ENCODE measurements at places on chromosomes 2 and 18. TPM values are rescaled to one million over a fixed set of nuclear protein-coding genes. Genes with fewer than 3 reads are reported as not detected.

FAM228B gene
- total RNA-seq: 8.6 TPM

COL4A4 gene
- total RNA-seq: 0.41 TPM

NTSR2 gene
- total RNA-seq: not detected

CDH19 gene
- total RNA-seq: not detected

ZRANB3 gene
- 15.7 TPM for total RNA-seq

GKN1 gene
- not detected for total RNA-seq

KCNE4 gene
- total RNA-seq: not detected

RETSAT gene
- total RNA-seq: 40.5 TPM

TNFAIP6 gene
- 0.21 TPM for total RNA-seq

DUSP19 gene
- total RNA-seq: 2.5 TPM

FTCDNL1 gene
- total RNA-seq: 4.2 TPM

RNF181 gene
- 285 TPM for total RNA-seq

Measured in A172 (cell line).